NCI-H187 treated with DMSO at 0.1 percent for 48 hours (cell line): ENCODE measurements at places on chromosomes 5 and 9.

DNA sequence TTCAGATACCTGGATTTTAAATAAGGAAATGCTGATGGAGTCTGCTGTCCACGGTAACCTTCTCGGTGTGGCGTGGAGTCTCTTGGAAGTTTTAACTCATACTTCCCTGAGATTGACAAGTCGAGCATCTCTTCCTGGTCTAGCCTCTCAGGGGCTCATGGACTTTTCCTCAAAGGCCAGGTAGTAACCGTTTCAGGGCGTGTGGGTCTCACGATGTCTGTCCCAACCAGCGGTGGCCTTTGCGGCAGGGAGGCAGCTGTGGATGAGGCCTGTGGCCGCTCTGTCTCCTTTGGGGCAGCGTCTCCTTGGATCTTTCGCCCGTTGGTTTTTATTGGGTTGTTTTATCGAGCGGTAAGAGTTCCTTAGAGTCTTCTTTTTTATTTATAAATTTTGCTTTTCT, 32.8 kb downstream of the CEP72 start:
- no peak for DNase-seq

DNA sequence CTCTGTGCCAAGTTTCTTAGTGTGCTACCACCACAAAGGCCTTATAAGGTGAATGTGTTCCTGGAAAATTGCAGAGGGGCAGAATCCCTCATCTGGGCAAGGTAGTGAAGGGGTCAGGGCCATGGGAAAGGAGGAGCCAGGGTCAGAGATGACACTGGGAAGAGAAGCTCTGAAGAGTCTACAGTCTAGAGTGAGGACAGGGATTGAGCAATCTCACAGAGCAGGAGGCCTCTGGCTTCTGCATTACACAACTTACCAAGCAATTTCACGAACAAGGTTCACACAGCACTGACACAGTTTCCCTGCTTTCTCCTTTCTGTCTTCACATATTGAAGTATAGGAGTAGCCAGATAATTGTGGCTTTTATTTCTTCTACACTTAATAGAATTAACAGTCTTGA, 24.5 kb upstream of the IDNK start:
- no peak for DNase-seq

GRCh38 chr5:170603578-170604565, 100.1 kb downstream of the KCNIP1 start:
- DNase-seq = no peak

- no peak for DNase-seq
These were observed 27.9 kb downstream of the RFX3 start for GRCh38 chr9:3497857-3498256.

DNA sequence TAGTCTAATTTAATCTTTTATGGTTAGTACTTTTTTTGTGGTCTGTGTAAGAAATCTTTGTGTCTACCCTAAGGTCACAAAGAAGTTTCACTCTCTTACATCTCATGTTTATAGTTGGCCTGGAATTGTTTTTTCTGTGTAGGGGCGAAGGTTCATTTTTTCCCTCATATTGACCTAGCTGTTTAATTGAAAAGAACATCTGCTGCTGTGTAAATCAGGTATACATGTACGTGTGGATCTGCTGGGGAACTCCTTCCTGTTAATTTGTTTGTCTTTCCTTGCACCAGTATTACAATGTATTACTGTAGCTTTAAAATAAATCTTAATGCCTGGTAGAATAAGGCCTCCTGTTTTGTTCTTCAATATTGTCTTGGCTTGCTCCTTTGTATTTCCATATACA, 37.8 kb downstream of the EXOSC2 start:
- DNase-seq = no peak

DNA sequence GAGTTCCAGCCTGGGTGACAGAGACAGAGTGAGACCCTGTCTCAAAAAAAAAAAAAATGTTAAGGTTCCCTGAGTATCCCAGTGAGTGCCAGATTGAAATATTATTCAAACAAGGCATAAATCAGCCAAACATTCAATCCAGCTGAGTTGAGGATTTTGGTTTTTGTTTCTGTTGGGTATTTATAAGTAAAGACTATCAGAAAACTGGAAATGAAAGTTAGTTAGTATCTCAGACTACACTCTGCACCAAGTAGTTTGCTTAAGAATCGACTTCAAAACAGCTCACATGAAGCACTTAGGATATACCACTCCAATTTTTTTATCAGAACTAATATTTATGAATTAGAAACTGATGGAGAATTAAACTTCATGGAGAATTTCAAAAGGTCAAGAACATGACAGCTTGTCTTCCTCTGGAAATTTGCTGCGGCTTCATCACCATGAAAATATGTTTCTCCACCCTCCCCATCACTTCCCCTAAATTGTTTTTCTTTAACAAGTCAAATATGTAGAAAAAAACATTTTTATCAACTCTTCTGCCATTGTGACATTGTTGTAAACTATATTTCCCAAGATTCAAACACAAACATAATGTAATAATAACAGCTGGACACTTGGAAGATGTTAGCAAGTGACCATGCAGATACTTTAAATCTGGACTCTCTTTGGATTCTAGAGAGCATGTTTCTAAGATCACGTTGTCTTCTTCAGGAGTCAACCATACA, 110.0 kb upstream of the PTGER4 start:
- DNase-seq = no peak

GRCh38 chr9:129068990-129069861, 11.7 kb upstream of the DOLPP1 start:
- DNase-seq = no peak

- no peak for DNase-seq
These were observed 24.0 kb downstream of the ADAMTSL2 start for GRCh38 chr9:133558191-133559126.

GRCh38 chr5:180313677-180314505, 22.0 kb upstream of the MAPK9 start:
- no peak for DNase-seq

DNA sequence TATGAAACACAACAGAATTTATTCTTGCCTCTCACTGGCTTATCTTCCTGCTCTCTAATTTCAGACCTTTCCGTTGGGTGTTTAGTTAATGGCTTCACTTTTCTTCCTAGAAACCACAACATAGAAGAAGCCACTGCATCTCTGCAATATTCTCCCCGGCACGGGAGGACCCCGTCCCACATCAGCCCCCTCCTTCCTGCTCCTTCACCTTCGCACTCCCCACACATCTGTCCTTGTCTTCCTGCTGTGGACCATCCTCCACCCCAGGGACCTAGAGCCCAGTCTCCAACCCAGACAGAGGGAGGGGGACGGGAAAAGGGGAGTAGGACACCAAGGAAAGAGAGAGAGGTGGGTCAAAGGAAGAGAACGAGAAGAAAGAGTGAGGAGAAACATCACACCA, 1.4 kb downstream of the OR2V1 start:
- DNase-seq = no peak

- no peak for DNase-seq
These were observed 156.3 kb upstream of the IER5L start for GRCh38 chr9:129334105-129334935.

DNA sequence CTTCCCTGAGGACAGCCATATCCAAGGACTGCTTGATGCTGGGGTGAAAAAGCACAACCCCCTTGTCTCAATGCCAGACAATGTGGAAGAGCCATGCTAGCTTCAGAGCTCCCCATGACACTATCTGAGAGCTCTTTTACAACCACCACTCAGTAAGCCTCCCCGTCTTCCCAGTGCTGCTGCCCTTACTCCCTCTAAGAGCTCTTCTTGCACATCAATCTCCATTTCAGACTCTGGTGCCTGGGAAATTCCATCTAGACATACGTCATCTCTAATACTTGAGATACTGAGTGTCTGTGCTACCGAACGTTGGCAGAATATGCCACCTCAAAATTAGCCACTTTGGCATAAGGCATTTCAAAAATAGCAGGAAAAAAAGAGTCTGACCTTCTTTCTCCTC, 94.5 kb downstream of the EDIL3 start:
- no peak for DNase-seq

DNA sequence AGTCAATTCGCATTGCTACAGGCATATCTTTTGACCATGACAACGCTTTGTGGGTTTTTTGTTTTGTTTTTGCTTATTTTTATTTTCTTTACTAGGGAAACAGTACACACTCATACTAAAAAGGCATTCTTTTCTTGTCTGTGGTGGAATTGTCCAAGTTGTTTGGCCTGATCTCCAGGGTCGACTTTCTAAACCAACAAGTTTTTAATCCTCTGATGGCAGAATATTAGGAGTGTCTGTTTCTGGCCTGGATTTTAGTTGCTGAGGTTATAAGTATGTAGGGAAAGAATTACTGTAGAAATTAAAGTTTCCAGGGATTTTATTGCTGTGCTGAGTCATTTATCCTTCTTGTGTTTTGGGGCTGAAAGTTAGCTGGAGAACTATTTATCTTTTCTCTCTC, 218.5 kb downstream of the TAF11L14 start:
- DNase-seq = no peak

- DNase-seq = no peak
These were observed 20.2 kb downstream of the HAVCR1 start for GRCh38 chr5:157038568-157039187.

- DNase-seq = no peak
These were observed 223.5 kb upstream of the TNC start for GRCh38 chr9:115341426-115341825.

DNA sequence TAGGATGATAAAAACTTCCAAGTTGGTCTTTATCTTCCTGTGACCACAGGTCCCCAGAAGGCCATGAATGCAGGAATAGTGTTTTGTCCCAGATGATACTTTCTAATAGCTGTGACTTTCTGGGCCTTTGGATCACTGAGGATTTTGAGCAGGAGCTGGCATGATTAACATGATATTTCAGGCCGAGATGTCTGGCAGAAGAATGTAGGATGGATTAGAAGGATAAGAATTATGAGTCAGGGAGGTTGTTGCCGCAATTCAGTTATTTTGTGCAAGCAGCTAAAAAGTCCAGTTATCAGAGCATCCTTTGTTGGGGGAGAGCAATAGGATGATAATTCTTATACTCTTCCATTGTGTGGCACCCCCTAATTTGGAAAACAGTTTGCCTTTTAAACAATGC, 189.7 kb downstream of the PSAT1 start:
- no peak for DNase-seq

- DNase-seq = no peak
These were observed 134.9 kb downstream of the MRPS30 start for GRCh38 chr5:44943647-44944046.

- no peak for DNase-seq
These were observed 44.1 kb upstream of the FOXE1 start for GRCh38 chr9:97808972-97809371.

- no peak for DNase-seq
These were observed 6.1 kb downstream of the FLT4 start for GRCh38 chr5:180643191-180643851.

DNA sequence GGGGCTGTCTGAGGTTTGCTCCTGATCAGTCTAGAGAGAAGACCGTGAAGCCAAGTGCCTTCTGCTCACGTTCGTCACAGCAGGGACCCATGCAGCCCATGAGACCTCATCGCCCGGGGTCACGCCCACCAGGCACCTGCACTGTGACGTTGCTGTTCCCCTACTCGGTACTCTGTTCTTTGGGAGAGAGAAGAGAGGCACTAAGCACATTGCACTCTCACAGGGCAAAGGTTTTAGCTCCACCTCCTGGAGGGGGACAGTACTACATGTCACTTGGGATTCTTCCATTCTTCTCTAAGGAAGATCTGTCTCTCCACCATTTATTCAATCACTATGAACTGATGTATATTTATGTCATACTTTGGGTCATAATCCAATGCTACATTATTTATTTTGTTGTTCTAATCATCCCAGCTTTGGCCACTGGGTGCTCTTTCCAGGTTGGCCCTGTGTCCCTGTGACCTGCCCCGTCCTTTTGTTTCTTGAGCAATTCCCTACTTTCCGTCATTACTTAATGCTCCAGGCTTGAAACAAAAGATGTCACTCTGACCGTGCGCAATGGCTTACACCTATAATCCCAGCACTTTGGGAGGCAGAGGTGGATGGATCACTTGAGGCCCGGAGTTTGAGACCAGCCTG, 31.4 kb upstream of the BRD3 start:
- DNase-seq = no peak
